Left kidney (tissue), 8 donors: ENCODE measurements at places on chromosomes 5 and 9. TPM values are rescaled to one million over a fixed set of nuclear protein-coding genes. Genes with fewer than 3 reads are reported as not detected.

The MSX2 gene
- 1.0 TPM for polyA plus RNA-seq

The MPDZ gene
- 61.0 TPM for polyA plus RNA-seq

The PTRH1 gene
- 8.0 TPM for polyA plus RNA-seq

The ACTBL2 gene
- not detected for polyA plus RNA-seq

The KIAA0825 gene
- 5.2 TPM for polyA plus RNA-seq

The DAB2IP gene
- 42.5 TPM for polyA plus RNA-seq

The GDNF gene
- polyA plus RNA-seq = 17.5 TPM

The PAPPA gene
- polyA plus RNA-seq = 3.5 TPM

The CFAP90 gene
- polyA plus RNA-seq = 4.5 TPM

The PCDHB9 gene
- 4.3 TPM for polyA plus RNA-seq

The DNAH5 gene
- polyA plus RNA-seq = 2.0 TPM

The STPG3 gene
- polyA plus RNA-seq = 1.5 TPM

The CEL gene
- 4.7 TPM for polyA plus RNA-seq

The C9orf152 gene
- 0.45 TPM for polyA plus RNA-seq

The CAST gene
- 138 TPM for polyA plus RNA-seq

The SAPCD2 gene
- polyA plus RNA-seq = 7.2 TPM
